ENCODE measurements at places on chromosomes 12 and 14.

DNA sequence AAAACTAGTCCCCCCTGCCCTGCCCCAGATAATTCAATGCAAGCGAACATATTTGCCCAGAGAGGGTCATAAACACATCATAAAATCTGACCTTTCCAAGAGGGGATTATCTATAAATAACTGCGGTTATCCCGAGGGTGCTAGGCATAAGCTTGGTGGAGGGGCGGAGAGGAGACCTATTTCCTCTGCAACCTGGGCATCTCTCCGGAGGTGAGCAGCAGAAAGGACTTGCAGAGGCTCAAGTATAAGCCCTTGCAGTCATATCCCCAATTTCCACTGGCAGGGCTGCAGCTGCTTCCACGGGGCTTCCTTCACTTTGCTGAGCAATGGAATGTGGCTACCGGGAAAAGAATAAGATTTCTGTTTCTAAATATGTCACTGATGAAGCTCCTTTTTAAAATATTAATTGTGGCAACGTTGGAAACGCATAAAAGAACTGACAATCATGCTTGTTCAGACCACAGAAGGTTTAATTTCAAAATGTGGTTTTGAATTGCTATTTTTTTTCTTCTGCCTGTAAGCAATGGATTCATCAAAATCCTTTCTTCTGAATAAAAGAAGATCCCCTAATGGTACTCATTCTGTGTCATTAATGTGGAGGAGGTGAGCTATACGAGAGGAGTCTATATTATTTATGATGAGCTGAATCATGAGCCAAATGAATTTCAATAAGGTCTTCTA is 268.9 kb upstream of the ATP2B1 start:
- no peak for DNase-seq

GRCh38 chr12:16613199-16613598 is 7.2 kb upstream of the LMO3 start:
- DNase-seq, result no peak

DNA sequence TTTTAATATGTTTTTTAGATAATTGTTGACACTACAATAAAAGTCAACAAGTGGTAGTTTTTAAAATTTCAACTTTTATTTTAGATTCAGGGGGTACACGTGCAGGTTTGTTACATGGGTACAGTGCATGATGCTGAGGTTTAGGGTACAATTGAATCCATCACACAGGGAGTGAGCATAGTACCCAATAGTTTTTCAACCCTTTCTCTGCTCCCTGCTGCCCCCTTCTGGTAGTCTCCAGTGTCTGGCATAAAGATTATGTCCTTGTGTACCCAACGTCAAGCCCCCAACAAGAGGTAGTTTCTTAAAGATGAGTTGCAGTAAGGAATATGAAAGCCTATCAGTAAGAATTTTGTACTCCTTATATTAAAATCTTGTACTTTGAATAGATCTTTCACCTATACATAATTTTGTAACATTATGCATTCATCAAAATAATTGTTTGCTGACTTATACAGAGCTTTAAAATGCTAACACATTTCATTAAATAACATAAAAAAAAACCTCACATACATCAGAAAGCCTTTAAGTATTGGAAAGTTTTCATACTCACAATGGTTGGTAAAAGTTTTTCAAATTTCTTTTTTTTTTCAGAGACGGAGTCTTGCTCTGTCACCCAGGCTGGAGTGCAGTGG is 5.4 kb upstream of the RALGAPA1 start:
- DNase-seq, result peak; percentile 65

GRCh38 chr12:66767536-66767935 is 88.7 kb upstream of the GRIP1 start:
- DNase-seq, result no peak

DNA sequence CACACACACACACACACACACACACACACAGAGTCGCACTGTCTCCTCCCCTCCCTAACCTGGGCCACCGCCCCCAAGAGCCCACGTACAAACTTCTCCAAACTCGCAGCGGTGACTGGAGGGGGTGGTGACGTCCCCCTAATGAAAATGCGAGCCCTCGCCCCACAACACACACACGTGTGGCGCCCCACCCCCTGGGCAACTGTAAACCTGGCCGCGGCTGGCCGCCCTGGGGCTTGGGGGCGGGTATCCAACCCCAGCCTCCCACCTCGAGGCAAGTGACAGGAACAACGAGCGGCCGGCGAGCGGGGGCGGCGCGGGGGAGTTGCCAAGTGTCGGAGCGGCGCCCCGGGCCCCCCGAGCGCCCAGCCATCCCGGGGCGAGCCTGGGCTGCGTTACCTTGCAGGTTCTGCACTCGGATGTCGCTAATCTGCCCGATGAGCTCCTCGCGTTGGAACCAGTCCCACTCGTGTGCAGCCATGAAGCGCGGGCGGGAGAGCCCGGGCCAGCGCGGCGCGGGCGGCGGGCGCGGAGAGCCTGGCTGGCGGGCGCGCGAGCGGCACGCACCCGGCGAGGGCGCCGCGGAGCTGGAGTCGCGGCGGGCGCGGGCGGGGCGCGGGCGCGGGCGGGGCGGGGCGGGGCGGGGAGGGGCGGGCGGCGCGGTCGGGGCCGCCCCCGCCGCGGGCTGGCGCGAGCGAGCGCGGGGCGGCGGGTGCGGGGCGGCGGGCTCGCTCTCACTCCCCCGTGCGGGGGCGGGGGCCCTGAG is at the start of gene CLMN:
Gene CLMN (minus strand): TSS at position 597 of the 766 bp plus-strand sequence. CDS start 116 bp downstream, at position 481.
- peak; percentile 28 for DNase-seq

- DNase-seq, result no peak
These were observed 218.5 kb downstream of the RPS29 start for GRCh38 chr14:49367696-49368095.

- DNase-seq, result no peak
These were observed 144.7 kb downstream of the ADGRD1 start for GRCh38 chr12:131098178-131098981.

DNA sequence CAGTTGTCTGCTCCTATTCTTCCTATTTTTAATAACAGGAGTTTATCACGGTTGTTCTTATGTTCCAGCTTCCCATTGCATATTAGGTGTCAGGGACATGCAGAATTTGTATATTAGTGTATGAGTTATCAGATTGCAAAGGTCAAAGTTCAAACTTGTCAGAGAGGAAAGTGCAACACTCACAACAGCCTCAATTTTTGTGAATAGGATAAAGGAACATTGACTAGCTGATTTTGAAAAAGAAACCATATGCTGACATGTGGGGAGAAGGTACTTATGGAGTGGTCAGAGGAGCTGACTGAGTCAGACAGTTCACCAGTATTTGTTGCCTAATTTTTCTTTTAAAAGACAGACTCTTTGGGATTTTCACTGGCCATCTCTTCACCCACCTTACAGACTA is 222.1 kb downstream of the C12orf50 start:
- DNase-seq, result no peak

DNA sequence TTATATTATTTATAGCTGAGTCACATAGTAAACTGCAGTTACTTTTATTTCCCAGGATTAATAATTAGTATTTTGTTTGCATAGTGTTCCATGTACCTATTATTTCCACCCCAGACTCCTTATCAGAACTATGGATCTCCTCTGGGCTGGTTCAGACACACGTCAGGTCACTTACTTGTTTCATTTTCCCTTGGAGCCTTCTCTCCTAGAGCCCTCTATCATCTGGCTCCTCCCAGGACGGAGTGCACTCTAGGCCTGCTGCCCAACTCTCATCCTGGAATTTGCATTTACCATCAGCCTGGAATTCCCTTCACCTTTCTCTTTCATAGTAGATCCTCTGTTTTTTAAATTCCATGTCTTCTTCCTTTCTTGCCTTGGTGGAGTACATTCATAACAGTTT is 28.5 kb upstream of the GALNT16 start:
- no peak for DNase-seq

DNA sequence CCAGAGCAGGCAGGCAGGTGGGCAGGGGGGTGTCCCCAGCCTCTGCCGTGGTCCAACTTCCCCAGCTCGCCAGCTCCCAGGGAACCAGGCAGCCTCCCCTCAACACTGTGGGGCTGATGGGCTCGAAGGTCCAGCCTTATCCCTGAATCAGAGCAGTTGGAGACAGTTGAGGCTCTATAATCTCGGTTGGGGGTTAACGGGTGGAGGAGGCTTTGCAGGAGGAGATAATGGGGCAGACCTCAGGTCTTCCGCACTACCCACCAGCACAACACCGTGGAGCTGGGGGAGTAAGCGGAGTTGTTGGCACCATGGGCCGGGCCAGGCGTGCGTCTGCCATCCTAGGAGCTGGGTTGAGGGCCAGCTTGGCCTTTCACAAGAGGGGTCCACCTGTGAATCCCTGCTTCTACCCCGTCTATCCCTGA is 13.9 kb upstream of the HDAC7 start:
- DNase-seq, result no peak

DNA sequence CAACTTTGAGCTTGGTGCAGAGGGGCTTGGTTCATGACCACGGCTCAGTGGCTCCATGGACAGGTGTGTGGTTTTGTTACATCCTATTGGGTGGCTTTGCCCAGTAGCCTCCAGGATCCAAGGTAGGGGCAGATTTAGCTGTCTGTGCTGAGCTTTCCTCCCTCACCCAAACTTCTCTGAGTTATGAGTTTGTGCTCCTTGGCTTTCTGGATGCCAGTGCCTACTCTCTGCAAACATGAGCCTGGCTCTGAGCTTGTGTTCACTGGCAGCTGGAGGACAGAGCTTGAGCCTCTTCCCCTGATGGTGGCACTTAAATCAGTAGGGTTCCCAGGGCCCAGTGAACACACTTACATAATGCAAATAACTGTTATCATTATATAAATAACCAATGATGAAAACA is 45.3 kb upstream of the HECTD1 start:
- no peak for DNase-seq

DNA sequence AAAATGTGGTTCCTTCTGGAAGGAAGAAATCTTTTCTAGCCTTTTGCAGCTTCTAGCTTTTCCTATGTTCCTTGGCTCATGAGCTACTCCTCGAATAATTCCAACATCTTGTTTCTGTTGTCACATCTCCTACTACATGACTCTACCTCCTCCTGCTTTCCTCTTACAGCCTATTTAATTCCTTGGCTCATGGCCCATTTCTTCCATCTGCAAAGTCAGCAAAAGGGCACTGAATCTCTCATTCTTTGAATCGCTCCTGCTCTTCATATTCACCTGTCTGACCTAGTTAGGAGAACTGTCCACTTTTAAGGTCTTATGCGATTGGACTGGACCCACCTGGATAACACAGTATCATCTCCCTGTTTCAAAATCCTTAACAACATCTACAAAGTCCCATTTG is 15.8 kb downstream of the PRKD1 start:
- no peak for DNase-seq

GRCh38 chr12:102169922-102170621 is 27.6 kb downstream of the PMCH start:
- peak; percentile 69 for DNase-seq

DNA sequence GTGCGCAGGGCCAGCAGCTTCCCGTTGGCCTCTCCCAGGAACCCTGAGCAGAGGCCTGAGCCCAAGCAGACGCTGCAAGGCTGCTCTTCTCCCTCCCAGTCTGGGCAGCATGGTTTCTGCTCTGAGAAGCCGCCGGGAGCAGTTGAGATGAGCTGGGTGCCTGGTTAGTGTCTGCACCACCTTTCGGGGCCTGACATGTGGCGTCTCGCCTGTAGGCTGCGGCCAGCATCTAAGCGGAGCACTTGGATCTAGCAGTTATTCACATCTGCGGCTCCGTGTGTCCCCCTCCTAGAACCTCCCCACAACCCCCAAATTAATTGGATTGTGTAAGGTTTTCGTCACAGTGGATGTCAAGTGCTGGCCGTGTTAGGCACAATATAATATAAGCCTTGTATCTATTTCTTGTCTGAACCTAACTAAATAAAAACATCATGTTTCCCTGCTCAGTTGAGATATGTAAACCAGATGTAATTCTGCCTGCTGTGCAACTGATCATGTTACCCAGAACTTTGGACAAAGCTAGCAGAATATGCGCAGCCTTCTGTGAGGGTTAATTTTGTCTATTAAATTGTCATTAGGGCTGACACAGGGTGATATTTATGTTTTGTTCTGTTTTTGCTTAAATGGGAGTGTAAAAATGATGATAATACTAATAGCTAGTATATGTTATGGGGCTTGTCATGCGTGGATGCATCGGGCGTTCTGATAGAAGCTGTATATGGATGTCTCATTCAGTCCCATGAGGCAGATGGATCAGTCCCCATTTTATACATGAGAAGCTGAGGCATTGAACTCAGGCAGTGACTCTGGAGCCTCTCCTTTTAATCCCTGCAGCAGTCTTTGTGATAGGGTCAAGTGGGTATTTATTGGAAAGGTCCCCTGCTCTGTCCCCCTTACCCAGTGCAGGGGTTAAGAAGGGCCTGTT is 45.8 kb downstream of the ELK3 start:
- DNase-seq, result peak; percentile 55

GRCh38 chr12:132740652-132741051 is 21.0 kb downstream of the ANKLE2 start:
- no peak for DNase-seq

DNA sequence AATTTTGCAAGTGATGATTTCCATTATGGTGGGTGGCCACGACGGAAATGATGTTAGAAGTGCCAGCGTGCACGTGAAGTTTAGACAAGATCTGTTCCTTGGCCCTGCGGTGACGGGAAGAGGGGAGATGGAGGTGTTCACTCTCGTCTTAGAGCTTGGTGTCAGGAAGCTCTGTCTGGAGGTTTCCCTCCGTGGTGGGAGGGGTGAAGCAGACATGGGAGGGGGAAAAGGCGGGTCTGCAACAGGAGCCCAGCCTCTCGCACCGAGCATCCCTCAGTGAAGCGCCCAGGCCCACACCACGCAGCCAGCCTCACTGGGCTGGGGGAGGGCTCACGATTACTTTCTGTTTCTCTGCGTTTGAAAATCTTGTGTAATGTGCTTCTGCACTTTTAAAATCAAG is 26.3 kb downstream of the EML1 start:
- peak; percentile 3 for DNase-seq

- DNase-seq, result no peak
These were observed 10.9 kb upstream of the TAC3 start for GRCh38 chr12:57027011-57027804.

DNA sequence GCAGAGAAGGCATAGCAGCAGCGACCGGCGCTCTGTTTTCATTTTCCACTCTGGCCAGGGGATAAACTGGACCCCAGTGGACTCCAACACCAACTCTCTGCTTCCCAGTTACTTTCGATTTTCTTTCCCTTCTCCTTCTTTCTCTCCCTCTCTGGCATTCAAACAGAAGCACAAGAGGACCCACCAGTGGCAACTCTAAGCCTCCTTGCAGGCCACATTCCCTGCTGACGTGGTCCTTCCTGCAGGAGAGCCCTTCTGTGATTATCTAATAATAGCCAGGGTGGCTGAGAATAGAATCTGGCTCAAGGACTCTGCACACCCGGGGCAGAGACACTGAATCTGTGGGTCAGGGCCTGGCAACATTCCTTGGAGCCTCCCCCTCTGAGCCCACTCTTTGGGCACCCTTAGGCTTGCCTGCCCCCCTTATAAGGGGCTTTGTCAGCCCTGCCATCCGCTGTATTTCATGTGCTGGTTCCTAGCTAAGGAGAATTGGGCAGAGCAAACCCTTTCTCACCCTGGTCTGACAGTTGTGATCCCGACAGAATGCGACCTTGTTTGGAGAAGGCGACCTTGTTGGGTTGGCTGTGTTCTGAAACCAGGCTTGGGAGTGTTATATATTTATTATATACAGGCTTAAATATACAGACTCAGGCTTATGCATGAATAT is 8.2 kb upstream of the HOXC6 start:
- DNase-seq, result no peak

GRCh38 chr14:69317102-69317755 is 57.3 kb downstream of the GALNT16 start:
- peak; percentile 97 for DNase-seq
